CD4-positive, alpha-beta T cell (primary cell): ENCODE measurements at places on chromosomes 5 and 9.

DNA sequence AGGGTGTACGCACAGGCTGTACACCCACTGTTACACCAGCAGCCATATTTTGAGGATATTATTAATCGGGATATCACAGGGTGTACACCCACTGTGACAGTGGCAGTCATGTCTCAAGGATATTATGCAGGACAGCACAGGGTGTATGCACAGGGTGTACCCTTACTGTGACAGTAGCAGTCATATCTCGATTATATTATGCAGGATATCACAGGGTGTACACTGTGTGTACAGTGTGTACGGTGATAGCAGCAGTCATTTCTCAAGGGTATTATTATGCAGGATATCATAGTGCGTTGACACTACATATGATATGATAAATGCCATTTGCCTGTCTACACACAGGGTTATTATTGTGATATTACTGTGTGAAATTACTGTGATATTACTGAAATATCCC, 80.5 kb upstream of the SLC25A48 start:
- DNase-seq: no peak

DNA sequence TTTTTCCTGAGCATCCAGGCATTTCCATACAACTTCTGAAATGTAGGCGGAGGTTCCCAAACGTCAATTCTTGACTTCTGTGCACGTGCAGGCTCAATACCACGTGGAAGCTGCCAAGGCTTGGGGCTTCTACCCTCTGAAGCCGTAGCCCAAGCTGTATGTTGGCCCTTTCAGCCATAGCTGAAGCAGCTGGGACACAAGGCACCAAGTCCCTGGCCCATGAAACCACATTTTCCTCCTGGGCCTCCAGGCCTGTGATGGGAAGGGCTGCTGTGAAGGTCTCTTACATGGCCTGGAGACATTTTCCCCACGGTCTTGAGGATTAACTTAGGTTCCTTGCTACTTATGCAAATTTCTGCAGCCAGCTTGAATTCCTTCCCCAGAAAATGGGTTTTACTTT, 103.6 kb downstream of the NREP start:
- DNase-seq: no peak

DNA sequence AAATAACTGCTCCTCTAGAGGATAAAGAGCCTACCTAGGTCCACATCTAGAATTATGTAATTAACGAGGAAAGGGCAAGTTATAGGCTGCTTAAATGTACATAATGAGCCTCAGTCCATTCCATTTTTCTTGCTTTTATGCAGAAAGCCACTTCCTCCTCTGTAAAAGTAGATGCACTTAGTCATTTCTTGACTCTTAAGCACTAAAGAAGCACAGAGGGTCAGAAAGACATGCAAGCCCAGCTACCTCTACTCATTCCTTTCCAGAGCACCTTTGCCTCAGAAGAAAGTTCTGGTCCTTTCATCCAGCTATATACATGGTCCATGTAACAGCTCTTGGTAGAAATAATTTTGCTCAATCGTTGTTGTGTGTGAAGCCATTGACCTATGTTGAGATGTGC, 308.0 kb upstream of the NREP start:
- no peak for DNase-seq

DNA sequence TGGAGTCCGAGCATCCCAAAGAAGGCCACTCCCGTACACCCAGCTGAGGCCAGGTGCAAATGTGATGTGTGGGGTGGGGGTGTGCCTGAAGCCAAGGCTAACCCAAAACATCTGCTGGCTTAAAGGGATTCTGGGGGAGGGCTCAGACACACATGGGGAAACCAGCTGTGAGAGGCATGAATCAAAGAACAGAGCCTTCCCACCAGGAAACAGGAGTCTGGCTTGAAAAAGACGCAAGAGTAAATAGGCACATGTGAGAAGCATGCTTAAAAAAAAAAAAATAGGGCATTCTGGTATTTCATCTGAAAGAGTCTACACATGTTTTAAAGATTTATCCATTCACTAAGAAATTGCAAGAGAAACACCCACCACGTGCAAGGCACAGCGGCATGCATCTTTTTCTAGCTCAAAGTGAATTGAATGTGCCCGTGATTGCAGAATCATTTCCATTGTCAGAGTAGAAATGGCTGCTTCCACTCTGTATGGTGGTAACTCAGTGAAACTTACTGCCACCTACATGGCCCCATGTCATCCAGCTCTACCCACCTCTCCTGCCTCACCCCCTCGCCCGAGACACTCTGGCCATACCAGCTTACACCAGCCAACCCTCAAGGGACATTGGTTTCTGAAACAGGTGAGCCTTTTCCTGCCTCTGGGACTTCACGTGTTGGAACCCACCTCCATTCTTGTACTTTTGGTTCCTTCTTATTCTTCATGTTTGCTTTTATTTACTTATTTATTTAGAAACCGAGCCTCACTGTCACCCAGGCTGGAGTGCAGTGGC, 71.5 kb downstream of the SEMA5A start:
- no peak for DNase-seq

DNA sequence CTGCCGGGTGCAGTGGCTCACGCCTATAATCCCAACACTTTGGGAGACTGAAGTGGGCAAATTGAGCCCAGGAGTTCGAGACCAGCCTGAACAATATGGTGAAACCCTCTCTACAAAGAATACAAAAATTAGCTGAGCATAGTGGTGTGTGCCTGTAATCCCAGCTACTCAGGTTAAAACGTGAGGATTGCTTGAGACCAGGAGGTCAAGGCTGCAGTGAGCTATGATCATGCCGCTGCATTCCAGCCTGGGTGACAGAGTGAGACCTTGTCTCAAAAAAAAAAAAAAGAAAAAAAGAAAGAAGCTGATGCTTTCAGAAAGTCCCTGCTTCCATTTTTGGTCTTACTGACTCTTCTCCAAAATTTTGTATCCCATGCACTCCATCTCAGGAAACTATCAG, 31.3 kb downstream of the SNAPC3 start:
- DNase-seq: no peak

DNA sequence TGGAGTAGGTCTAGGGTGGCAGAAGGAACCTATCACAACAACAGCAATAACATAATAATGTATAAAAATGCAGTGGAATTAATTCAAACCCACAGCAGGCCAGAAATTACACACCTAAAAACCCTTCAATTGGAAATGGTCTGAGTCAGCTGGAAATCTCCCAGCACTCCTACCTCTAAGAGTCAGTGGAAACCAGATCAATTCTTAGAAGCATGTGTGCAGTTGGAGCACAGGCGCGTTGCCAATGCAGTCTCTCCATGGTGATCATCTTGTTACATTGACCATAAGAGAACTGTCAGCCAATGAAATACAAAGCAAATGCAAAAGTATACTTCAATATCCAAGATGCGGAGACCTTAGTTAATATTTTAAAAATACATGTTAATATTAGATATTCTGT, 15.1 kb upstream of the CSNK1G3 start:
- no peak for DNase-seq

GRCh38 chr5:116930616-116931015, 356.0 kb upstream of the SEMA6A start:
- no peak for DNase-seq

- DNase-seq: no peak
Measured at GRCh38 chr5:36878392-36879082, 2.0 kb downstream of the NIPBL start.

GRCh38 chr9:121528642-121529041, 29.0 kb upstream of the GGTA1 start:
- no peak for DNase-seq

DNA sequence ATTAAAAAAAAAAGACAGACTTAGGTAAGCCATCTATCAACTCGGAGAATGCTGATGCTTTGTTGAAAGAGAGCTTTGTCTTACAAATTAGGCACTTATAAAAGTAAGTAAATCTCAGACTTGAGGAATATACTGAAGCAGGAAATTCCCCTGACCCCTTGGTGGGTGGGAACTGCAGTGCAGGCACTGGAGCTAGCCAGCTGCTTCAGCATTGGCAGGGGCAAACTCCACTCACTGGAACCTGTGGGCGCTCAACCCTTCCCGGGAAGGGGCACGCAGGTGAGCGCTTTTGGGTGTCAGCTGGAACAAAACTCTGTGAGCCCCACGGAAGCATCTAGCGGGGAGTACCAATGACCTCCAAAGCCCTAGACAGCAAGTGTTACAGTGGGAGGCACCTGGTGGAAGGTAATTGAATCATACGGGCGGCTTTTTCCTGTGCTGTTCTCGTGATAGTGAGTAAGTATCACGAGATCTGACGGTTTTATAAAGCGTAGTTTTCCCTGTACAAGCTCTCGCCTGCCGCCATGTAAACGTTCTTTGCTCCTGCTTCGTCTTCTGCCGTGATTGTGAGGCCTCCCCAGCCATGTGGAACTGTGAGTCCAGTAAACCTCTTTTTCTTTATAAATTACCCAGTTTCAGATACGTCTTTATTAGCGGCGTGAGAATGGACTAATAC, 628.0 kb upstream of the CDH18 start:
- no peak for DNase-seq

DNA sequence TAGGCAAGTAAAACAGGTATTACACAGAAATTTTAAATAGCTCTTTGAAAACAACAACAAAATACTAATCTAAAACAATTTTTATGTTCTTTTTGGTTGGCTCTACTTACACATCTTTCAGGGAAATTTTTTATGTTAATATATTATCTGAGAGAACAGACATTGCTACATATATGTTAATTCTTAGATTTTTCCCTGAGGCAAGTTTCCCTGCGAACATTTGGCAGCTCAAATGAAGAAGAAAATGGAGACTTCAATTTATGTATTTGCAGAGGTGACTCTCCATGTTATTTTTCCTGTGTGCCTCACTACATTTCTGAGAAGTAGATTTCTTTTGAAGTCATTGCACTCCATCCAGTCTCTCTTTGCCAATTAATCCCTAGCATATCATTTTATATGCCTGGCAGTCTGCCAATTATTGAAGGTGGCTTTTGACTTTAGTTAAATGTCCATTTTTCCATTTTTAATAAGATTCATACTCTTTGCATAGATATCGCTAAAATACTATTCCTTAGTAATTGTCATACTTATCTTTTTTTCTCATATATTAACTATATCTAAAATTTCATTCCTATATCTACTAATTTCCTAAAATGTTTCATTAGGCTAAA, 908.2 kb upstream of the CDH10 start:
- no peak for DNase-seq

DNA sequence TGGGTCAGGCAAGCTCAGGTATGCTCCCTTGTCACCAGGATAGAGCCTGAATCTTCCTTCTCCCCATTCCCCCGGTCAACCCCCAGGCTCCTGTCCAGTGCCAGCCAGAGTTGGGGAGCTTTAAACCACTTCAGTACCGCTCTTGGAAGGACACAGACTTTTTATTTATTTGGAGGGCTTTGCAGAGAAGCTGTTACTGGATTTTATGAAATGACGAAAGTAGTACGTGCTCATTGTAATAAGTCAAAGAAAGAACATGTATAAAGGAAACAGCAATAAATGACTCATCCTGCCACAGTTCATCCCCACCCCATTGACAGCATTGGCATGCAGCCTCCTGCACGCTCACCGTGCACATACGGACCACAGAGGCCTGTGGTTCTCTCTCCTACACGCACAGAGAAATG, 230.3 kb downstream of the AUH start:
- no peak for DNase-seq

DNA sequence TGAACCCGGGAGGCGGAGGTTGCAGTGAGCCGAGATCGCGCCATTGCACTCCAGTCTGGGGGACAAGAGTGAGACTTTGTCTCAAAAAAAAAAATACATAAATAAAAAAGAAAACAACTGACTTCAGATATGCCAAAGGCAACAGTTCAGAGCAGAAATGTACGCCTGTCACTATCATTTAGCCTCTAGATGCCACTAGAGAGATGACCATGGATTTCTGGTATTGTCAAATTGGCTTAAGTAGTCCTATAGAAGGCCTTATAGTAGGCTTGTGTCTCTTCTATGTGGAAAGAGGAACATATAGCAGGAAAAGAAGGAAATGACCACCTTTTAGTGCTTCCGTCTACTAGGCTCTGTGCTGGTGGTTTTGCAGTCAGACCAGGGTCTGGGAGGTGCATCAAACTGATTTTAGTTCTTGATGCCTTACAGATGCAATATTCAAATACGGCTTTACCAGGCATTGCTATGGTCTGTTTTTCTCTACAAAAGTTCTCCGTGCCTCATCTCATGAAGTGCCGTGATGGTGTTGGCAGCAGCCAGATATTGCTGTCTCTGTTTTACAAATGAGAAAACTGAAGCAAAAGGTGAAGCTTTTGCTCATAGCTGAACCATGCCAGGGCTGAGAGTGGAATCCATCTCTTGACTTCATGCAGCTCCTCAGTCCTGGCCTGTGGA, 17.2 kb downstream of the AGXT2 start:
- DNase-seq: no peak

DNA sequence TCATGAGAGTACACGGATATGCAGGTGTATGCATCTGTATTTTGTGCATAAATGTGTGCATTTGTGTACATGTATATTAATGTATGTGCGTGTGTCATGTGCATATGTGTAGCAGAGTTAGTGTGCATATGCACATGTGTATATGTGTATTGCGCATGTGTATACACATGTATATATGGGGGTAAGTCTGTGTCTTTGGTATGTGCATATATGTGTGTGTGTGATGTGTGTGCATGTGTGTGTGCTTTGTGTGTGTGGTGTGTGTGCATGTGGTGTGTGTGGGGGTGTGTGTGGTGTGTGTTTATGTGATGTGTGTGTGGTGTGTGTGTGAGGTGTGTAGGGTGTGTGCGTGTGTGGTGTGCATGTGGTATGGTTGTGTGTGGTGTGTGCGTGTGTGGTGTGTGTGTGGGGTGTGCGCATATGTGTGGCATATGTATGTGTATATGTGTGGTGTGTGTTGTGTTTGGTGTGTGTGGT, 13.1 kb upstream of the CTSL start:
- no peak for DNase-seq

- DNase-seq: no peak
Measured at GRCh38 chr5:165263536-165263935, 1758.1 kb downstream of the MAT2B start.

- no peak for DNase-seq
Measured at GRCh38 chr9:137128862-137129455, 10.0 kb upstream of the GRIN1 start.

DNA sequence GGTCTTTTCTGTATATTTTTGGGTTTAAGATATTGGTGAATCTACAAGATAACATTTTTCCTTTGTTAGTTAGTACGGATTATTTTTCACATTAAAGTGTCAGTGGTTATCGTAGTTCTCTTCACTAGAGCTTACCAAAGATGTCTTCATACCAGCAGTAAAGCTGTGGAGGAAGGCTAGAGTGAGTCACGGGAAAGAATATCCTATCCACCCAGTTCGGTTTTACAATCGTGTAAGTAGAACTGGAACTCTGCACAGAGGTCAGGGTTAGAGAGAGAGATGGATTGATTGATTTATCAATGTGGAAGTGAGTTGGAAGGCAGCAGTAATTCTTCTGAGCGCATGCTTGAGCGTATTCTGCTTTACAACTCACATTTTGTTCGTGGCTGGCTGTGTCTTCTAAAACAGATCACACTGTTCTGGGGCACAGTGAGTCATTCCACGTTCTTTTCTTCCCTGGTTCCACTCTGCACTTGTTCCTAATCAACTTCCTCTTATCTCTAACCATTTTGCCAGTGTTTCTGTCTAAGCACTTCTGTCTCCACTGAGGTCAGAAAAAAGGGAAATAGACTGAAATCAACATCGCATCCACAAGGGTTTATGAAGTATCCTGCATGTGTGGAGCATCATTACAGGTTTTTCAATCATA, 86.5 kb upstream of the ARRDC3 start:
- no peak for DNase-seq

- no peak for DNase-seq
Measured at GRCh38 chr5:140265845-140266244, 37.1 kb downstream of the PFDN1 start.
